NCI-H82 (cell line): ENCODE measurements at places on chromosomes 7 and 10.

- no peak for DNase-seq
Observed at GRCh38 chr7:142349670-142350405, 92.0 kb upstream of the PRSS58 start.

DNA sequence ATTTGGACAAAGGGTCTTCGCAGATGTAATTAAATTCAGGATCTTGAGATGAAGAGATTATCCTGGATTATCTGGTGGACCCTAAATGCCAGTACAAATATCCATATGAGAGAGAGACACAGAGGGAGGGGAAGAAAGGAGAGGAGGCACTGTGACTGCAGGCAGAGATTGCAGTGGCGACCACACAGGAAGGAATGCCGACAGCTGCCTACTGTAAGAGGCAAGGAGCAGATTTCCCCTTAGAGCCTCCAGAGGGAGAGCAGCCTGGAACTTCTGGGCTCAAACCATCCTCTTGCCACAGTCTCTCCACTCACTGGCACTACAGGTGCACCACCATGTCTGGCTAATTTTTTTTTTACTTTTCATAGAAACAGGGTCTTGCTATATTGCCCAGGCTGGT, 152.3 kb downstream of the SDK1 start:
- peak; percentile 23 for DNase-seq

- DNase-seq, result no peak
Observed at GRCh38 chr10:78700816-78701520, 367.8 kb upstream of the ZMIZ1 start.

GRCh38 chr10:27145937-27146336, 8.2 kb downstream of the YME1L1 start:
- DNase-seq, result no peak

DNA sequence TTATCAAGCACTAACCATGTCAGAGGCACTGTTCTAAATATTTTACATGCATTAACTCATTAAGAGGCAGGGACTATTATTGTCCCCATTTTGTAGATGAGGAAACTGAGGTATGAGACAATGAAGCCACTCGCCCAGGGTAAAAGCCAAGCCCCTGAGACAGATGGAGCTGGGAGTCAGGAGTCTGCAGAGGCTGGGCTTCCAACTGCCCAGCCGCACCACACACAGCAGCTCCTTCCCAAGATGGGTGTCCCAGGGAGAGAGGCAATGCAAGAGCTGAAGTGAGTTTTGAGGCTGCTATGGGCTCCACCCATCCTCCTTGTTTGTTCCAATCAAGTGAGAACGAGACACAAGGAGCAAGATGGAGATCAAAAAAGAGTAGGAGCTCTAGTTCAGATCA, 244.2 kb downstream of the KCNMA1 start:
- no peak for DNase-seq

GRCh38 chr7:52786174-52786573, 249.3 kb upstream of the POM121L12 start:
- no peak for DNase-seq

- DNase-seq, result peak; percentile 16
Observed at GRCh38 chr10:95784279-95784913, 28.4 kb downstream of the ENTPD1 start.

- no peak for DNase-seq
Observed at GRCh38 chr7:556837-557557, 37.4 kb upstream of the PDGFA start.

GRCh38 chr10:98472196-98472595, 25.5 kb upstream of the HPS1 start:
- DNase-seq, result peak; percentile 27

GRCh38 chr10:36725581-36726520, 399.5 kb upstream of the ANKRD30A start:
- peak; percentile 64 for DNase-seq

DNA sequence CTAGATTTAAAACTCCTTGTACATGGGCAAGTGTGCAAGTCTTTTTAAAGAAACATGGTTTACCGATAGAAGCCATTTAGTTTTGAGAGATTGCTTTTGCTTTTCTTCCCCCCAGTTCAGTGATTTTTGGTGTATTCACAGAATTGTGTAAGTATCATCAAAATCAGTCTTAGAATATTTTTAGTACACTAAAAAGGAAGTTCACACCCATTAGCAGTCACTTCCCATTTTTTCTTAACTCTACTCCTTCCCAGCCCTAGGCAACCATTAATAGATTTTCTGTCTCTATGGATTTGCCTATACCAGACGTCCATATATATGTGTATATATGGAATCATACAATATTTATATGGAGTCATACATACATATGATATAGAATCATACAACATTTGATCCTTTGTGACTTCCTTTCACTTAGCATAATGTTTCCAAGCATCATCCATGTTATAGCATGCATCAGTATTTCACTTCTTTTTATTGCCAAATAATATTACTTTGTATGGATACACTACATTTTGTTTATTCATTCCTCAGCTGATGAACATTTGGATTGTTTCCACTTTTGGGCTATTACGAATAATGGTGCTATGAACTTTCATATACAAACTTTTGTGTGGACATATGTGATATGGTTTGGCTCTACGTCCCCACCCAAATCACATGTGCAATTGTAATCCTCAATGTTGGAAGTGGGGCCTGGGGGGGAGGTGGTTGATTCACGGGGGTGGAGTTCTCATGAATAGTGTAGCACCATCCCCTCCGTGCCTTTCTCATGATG, 16.5 kb upstream of the ARL4A start:
- no peak for DNase-seq

DNA sequence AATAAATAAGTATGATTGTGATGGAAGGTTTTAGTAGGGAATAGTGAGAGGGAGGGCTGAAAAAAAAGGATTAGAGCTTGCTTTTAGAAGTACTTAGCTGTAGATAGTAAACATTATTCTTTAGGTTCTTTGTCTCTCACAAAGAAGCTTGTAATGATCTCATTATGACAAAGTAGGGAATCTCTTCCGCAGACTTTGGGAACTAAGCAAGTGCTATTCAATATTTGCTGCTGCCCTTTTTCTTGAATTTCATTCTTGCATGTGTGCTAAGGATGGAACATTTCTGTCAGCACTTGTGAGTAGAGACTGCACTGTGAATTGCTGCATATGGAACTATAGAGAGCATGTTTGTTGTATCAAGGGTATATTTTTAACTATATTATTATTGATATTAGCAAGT, 173.4 kb downstream of the ST7 start:
- DNase-seq, result peak; percentile 24

DNA sequence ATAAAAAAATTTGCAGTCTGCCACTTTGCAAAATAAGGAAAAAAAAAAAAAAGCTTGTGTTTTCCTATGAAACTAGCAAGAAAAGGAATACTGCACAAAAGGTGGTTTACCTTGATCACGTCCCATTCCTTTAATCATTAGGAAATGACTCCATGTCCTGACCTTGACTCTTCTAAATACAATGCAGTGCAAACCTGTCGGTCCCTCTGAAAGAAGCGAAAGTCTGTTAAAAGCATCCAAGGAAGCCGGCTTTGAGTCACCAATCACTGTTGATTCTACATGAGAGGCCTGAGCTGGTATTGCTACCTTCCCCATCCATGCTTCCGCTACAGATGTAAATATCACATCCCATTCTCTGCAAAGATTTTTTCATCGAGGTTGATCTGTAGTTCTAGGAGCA, 652.1 kb downstream of the SDK1 start:
- no peak for DNase-seq

- no peak for DNase-seq
Observed at GRCh38 chr10:70828923-70829322, 13.2 kb downstream of the SGPL1 start.

- no peak for DNase-seq
Observed at GRCh38 chr10:119201233-119201632, 6.1 kb upstream of the GRK5 start.

DNA sequence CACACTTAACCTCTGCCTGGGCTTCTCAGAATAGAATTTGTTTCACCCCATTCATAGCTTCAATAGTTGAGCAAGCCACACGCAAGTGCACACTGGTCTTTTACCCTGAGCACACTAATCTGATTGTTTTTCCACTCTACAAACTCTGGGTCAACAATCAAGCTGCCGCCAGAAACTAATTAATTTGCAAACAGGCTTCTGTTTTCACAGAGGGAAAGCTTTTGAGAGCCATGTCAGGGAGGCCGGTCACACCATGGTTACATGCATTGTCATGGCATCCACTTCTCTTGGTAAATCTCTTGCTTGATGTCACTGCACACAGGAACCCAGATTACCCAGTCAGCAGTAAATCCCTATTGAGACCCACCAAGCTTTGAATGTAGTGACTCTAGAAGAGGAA, 154.2 kb downstream of the SEMA3A start:
- peak; percentile 66 for DNase-seq

DNA sequence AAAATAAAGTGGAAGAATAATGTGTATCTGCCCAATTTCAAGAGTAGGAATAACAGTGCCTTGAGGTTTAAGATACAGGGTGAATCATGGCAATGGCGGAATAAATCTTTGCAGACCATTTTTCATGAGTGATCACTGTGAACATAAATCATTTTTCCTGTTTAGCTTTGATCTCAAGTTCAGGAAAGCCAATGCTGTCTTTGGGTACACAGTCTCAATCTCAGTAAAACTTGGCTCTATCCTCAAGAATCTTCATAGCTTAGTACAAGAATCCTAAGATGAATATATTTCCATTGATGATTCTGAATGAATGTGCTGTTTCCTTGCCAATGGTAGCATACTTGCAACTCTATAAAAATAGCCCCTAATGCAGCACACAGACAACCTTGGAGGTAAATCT, 6.8 kb downstream of the NAMPT start:
- DNase-seq, result no peak

DNA sequence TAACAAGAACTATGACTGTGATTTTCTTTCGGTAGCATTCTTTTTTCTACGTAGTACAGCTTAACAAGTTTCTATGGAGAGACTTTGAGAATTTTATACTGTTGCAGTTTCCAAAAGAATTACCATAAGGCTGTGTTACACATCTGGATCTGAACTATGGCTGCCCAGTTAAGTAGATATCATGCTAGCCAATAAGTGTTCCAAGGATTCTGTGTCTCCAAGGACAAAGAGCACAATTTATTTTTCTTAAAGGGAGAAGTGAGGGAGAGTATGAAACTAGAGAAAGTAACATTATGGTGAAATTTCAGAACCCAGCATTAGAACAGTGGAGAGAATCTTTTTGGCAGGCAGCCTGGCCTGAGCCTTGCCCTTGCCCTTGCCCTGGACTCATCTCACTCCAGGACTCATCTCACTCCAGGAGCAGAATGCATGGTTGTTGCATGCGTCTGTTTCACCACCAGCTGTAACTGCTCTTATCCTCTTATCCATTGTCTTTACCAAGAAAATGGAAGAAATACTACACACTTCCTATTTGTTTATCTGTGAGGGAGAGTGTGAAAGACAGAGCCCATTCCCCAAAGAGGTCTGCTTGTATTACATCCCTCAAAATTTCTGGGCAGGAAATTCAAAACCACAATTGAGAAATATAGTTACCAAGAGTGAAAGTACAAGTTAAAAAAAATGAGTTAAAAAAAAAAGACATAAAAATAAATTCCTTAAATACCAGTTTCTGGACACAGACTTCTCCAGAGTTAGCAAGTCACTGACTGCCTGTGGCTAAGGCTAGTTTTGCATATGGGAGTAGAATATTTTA, 1067.5 kb downstream of the NRG3 start:
- peak; percentile 0 for DNase-seq

- no peak for DNase-seq
Observed at GRCh38 chr10:66307826-66308225, 618.0 kb upstream of the LRRTM3 start.

GRCh38 chr10:13490503-13490902, 38.3 kb downstream of the BEND7 start:
- no peak for DNase-seq

DNA sequence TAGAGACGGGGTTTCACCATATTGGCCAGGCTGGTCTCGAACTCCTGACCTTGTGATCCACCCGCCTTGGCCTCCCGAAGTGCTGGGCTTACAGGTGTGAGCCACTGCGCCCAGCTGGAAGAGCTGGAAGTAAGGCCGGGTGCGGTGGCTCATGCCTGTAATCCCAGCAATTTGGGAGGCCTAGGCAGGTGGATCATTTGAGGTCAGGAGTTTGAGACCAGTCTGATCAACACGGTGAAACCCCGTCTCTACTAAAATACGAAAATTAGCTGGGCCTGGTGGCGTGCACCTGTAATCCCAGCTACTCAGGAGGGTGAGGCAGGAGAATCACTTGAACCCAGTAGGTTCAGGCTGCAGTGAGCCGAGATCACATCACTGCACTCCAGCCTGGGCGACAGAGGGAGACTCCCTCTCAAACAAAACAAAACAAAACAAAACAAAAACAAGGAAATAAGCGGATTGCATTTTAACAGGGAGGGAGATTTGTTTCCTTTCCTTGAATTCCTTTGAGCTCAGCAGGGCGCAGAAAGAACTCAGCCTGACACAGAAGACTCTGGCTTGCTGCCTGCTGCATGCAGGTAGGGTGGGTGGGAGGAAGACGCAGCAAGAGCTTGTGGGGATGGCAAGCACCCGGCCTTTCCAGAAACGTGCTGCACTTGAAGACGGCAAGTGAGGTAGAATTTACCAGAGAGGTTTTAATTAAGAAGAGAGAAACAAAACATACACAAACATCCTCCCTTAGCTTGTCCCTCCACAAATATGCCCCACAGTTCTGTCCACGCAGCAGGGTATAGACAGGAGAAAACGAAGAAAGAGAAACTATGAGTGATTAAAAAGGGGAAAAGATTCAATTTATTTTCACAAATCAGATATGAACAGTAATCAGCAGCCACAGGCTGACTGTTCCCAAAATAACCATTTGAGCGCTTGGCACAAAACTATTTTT, 148.0 kb downstream of the RNF216 start:
- DNase-seq, result peak; percentile 31

DNA sequence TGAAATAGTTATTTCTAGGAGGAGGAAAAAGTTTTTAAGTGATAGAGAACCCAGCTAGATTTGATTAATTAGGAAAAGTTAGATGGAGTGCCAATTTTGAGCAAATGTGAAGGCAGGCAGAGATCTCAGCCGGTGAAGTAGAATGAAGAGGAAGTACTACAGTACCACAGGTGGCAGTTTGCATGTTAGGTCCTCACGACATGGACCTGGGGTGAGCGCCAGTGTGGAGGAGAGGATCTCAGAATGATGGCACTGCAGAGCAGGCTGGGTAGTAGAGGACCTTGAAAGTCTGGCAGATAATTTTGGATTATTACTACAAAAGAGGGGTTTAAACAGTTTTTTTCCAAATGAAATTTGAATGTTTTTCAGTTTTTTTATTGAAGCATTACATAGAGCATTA, 81.1 kb downstream of the GNAI1 start:
- DNase-seq, result no peak

- DNase-seq, result no peak
Observed at GRCh38 chr7:4768597-4769569, 6.5 kb upstream of the AP5Z1 start.
